ENCODE measurements at places on chromosomes 7 and 10. TPM values are rescaled to one million over a fixed set of nuclear protein-coding genes. Genes with fewer than 3 reads are reported as not detected.

The MUC3A gene
- total RNA-seq = not detected

The DNAH11 gene
- 13.1 TPM for total RNA-seq

The NRP1 gene
- total RNA-seq = 85.9 TPM

DNA sequence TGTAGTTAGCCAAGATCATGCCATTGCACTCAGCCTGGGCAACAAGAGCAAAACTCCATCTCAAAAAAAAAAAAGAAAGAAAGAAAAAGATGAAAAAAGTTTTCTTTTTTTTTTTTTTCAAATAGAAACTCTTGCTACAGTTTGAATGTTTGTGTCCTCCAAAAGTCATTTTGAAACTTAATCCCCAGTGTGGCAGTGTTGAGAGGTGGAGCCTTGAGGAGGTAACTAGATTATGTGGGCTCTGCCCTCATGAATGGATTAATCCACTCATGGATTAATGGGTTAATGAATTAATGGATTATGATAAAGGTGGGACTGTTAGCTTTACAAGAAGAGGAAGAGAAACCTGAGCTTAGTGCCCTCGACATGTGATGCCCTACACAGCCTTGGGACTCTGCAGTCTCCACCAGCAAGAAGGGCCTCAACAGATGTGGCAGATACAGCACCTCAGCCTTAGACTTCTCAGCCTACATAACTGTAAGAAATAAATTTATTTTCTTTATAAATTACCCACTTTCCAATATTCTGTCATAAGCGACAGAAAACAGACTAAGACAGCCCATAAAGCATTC lies 25.1 kb downstream of the CPEB3 start:
- no peak for DNase-seq

- no peak for DNase-seq
These were observed 57.2 kb upstream of the ANK3 start for GRCh38 chr10:60446851-60447250.

The AZGP1 gene
- not detected for total RNA-seq

The CRHR2 gene
- total RNA-seq = not detected

The PTN gene
- 70.6 TPM for total RNA-seq
